ENCODE measurements at places on chromosomes 7 and 10.

DNA sequence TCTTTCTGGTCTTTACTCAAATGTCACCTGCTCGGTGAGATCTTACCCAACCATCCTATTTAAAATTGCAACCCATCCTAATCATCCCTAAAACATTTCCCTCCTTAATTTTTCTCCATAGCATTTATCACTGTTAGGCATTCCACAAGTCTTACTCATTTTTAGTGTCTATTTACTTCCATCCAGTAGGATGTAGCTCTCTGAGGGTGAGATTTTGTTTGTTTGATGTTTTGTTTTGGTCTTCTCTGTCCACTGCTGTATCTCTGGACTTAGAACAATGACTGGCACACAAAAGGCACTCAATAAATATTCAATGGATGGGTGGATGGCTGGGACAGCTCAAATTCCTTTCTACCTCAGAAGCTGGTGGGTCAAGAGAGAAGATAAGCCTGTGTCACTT, 15.8 kb upstream of the DUSP5 start:
- DNase-seq, result no peak

DNA sequence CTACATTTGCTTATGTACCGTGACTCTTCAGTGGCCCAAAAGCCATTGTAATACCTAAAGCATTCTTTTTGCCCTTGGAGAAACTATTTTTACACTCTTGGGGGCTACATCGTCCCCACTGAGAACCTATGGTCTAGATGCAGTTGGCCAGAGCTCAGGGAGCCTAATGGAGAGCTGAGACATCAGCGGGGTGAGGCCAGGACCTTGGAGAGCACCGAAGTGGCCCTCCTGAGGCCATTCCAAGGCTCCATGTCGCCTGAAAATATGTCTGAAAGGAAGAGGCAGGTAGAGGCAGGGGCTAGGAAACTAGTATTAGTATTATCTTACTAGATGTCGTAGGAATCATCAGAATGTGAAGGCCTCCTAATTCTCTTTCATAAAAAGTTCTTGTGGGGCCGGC, 4.9 kb downstream of the PKD2L1 start:
- no peak for DNase-seq

GRCh38 chr10:4648999-4649398, 177.0 kb upstream of the AKR1E2 start:
- no peak for DNase-seq

DNA sequence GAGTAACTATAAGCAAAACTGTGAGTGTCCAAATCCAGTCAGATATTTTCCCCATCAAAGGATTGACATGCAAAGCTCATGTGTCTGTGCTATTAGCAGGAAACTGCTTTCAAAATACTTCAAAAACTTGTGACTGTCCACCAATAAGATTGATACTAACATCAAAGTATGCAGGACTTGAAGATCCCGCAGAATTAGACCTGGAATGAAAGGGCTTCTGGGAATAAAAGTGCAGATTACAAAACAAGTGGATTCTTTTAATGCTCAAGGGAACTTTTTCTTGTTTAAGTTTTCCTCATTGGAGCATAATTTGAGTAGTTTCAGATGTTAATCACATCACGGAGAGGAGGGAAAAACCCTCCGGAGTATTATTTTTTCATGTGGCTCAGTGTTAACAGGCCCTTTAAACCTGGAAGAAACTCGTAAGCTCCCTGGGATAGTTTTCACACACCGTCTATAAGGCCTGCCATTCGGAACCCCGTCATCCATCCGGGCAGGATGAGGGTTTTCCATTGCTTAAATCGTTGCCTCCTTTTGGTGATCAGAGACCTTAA, 33.9 kb upstream of the MKX start:
- DNase-seq, result no peak

DNA sequence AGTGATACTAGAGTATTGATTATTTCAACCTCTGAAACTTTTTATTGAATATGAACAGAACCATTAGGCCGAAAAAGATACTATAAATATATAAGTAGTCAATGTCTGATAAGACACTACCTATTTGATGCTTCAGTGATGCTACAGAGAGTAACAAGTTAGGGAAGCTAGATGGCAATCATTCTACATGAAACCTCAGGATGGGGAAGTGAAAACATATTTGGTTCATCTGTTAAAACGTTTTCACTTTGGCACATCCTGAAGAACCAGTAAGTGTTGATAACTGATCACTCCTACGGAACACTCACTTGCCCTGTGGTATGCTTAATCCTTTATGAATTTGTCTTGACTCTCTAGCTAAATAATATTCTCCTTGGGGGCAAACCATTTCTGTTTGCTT, 1064.9 kb downstream of the NXPH1 start:
- DNase-seq, result no peak

DNA sequence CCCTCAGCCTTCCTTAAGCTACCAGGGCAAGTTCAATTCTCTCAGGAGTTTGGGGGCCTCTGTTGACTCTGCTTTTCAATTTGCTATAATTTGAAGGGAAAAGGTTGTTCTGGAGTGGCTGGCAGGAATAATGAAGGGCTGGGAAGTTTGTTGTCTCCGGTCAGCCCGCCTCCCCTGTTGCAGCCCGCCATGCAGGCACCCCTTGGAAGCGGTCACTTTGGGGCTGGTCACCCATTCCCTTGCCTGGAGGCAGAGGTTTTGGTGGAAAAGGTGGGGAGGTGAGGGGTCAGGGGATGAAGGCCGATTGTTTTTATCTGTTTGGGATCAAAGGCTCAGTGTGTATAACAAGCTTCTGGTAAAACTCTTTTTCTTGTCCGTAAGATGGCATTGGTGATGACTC, 79.1 kb downstream of the GRK5 start:
- no peak for DNase-seq

DNA sequence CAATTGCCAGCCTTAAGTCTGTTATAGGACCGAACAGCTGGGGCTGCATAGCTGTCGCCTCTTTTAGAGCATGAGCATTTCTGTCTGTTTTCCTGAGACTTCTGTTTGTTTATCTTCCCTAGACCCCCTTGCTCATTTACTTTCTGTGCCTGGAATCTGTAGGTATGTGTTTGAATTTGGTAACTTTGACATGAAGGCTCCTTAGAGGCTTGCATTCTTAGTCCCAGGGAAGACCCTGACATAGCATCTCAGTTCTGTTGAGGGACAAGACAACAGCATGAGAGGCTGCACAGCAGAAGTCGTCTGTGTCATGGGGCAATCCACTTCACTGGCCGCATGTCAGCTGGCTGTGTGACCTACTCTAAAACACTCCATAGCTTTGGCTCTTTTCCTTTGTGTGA, 58.7 kb downstream of the KLHDC10 start:
- DNase-seq, result no peak

GRCh38 chr10:63692220-63692896, 171.2 kb downstream of the REEP3 start:
- no peak for DNase-seq

DNA sequence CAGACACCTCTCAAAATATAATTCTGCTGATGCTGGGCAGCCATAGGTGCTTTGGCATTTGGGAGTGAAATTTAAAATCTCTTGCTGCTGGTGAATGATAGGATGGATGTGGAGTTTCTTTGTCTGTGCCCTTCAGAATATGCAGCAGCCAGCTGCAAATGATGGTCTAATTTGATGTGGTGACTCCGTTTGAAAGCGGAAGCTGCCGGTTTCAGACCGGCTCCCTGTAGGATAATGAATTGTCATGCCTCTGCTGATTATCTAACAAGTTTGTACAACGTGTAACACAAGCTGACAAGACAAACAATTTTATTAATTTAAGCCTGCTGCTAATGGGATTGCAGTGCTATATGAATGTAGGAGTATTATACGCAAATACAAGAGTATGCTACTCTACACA, 103.5 kb downstream of the SND1 start:
- DNase-seq, result no peak

DNA sequence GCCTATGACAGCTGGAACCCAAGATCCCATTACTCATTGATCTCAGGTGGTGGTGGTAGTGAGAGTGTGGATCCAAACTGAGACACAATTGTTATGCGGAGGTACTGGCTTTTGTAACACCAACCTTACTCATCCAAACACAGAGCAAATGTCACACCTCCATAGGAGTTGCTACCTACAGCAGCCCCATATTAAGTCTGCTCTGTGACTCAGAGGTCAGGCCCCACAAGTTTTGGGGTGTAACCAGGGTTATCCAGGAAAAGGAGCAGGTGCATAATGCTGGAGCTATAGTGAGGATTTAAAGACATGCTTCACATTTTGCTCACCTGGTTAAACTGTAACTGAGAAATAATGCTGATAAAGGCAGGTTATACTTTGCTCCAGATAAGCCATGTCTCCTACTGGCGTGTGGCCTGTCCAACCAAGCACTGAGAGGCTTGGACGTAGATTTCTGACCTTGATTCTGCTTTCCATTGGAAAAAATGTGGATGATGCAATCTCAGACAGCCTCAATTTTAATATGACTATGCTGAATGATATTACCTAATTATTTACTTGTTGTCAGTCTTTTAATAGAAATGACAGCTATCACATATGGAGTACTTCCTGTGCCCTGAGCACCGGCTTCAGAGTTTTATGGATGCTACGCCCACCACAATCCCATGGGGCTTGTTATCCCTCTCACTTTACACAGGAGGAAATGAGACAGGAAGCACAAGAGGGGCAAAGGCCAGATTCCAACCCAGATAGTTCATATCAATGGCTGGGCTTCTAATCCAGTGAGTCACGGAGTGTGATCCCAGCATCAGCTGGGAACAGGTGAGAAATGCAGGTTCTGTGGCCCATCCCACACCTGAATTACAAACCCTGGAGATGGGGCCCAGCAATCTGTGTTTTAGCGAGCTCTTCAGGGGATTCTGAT, 181.3 kb downstream of the CHN2 start:
- no peak for DNase-seq

DNA sequence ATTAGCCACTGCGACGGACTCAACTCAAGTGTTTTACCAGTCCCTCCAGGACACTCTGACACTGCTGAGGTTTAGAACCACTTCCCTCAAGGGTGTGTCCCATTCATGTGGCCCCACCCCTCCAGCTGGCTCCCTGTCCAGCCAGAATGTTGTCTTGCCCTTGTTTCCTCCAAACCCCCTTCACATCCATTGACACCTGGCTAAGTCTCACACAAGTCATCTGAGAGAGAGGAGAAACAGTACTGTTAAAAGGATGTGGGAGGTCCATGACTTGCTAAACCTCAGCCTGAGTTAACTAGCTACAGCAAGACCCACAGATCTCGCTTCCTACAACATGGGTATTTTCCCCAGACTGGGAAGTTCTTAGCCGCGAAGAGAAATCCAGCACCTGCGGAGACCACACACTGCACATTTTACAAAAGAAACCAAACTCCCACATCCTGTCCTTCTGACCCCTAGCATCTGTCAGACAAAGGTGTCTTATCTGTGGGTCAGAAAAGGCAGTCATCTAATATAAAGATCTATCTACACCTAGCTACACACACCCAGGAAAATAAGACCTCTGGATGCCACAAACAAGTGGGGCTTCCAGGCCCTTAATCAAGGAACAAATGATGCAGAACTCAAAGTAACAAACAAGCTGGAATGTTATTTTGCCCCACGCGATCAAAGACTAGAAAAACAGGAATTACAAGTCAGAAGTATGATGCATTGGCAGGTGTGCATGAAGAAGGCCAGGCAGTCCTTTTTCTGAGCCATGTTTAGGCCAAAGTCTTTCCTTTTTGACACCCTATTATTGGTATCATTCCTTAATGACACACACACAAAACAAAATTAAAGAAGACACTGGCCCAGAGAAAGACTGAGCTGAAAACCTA, 13.9 kb downstream of the OSBPL3 start:
- no peak for DNase-seq

DNA sequence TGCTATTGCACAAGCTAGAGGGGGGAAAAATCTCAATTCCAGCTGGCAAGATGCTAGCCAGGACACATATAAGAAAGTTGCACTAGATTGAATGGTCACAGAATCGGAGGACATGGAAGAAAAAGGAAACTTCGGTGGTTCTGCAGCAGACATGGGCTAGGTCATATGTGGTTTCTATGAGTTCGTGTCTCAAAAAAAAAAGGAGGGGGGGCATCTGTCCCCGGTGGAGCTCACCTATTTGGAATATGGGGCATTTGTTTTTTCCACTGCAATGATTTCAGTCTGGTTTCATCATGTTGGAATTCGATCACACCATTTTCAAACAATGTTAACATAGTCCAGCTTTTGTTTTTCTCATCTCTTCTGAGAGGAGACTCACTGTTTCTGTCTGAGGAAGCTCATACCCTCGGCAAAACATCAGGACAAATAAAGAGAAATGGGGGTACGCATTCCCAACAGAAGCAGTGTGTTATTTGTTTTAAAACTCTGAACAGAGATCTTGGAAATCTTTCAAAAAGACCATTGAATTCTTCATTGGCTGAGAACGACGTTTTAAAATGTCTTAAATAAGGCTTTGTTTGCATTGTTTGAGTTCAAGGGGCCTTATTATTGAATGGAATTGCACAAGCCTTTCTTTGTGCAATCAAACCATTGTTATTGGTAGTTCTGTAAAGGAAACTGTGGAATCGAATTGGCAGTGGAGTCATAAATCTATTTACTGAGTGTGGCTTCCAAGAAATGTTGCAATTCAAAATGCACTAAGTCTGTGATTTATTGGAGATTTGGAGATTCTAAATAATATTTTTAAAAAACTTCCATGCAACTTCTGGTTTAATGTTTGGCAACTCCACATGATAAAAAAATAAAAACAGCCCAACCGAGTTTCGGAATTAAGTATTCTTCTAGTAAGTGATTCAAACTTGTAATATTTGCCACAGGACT, 173.2 kb downstream of the RTKN2 start:
- DNase-seq, result no peak
